ENCODE measurements at places on chromosomes 1 and 21.

- no peak for DNase-seq
Observed at GRCh38 chr1:238953448-238954010, 432.8 kb upstream of the CHRM3 start.

DNA sequence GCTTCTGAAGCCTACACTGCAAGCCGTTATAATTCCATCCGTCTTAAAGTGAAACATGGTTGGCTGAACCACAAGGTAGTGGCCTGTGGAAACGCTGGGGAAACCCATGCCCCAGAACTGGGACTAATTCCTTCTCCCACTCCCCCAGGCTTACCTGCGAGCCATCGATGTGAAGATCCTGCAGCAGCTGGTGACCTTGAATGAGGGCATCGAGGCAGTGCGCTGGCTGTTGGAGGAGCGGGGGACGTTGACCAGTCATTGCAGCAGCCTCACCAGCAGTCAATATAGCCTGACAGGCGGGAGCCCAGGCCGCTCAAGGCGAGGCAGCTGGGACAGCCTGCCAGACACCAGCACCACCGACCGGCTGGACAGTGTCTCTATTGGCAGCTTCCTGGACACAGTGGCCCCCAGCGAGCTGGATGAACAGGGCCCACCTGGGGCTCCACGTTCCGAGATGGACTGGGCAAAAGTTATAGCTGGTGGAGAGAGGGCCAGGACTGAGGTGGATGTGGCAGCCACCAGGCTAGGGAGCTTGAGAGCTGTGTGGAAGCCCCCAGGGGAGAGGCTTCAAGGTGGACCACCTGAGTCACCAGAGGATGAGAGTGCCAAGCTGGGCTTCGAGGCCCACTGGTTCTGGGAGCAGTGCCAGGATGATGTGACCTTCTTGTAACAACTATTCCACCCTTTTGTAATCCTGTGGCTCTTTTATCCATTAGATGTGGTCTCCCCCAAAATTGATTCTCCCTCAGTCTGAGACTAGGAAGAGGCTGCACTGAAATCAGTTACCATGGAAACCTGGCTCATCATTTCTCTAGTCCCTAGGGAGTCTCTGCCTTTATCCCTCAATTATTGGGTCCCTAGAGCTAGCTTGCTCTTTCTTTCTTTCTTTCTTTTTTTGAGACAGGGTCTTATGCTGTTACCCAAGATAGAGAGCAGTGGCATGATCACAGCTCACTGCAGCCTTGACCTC lies 16.7 kb downstream of the LURAP1 start:
- no peak for DNase-seq

DNA sequence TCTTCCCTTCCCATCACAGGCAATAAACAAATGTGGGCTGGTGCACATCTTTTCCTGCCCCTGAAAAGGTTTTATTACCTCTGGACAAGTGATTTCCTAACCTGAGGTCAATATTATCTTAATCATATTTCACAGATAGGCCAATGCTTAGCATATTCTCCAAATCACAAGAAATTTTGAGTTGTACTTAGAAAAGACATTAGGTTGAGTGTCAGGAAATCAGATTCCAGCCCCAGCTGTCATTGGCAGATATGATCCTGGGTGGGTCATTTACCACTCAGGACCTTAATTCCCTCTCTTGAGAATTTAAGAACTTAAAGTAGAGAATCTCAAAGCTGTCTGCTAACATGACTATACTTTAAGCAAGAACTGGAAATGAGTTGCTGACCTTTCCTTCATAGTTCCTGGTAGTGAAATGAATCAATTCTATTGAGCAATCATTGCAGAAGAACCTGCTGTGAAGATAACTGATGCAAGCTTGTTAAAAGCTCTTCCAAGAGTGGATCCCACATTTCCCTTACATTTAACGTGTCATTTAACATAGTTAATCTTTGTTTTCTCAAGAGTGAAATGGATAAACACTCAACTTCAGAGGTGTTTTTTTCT lies 46.4 kb upstream of the CR2 start:
- no peak for DNase-seq

DNA sequence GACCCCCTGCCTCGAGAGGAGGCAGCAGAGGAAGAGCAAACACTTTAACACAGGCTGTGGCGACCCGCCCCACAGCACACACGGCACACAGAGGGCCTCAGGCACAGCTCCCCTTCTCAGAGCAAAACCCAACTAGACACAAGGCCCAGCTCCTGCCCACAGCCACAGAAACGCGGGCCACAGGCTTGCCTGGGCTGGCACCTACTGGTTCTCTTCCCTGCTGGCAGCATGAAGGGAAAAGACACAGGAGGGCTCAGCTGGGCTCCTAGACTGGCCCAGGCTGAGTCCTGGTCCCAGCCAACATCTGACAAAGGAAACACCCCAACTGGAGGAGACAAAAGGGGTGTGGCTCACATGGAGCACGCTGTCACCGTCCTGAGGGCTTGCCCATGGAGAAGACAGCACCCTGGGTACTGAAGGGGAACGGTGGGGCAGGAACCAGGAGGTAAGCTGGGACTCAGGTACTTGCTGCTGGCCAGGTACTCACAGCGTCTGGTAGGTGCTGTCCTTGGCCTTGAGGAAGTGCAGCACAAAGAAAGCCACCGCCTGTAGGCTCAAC lies 3.5 kb downstream of the CD164L2 start:
- DNase-seq, result no peak

GRCh38 chr1:47031059-47031458 lies 7.6 kb downstream of the CYP4X1 start:
- DNase-seq, result peak; percentile 74

DNA sequence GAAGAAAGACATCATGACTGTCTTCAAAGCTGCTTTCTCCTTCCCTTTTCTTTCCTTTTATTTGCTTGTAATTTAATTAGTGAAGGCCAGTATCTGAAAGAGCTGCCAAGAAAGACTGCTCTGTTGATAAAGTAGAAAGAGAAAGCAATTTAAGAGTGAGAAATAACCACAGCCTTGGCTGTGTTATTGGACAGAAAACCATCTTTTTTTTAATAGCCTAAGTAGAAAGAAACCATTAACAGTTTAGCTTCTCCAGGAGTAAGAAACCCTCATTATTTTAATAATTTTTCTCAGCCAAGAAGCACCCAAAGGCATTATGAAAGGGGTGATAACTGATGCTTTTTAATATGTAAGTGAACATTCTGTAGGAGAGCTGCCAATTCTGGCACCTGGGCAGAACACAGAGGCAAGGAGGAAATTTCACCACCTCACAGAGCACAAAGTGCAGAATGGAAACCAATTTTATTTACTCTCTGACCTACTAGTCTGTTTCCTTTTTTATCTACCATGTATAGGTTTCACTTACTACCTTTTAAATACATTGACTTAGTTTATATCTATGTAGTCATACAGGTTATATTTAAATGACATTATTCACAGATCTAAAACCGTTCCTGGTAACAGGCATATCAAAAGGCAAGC lies 703.2 kb downstream of the MRPL39 start:
- peak; percentile 24 for DNase-seq

DNA sequence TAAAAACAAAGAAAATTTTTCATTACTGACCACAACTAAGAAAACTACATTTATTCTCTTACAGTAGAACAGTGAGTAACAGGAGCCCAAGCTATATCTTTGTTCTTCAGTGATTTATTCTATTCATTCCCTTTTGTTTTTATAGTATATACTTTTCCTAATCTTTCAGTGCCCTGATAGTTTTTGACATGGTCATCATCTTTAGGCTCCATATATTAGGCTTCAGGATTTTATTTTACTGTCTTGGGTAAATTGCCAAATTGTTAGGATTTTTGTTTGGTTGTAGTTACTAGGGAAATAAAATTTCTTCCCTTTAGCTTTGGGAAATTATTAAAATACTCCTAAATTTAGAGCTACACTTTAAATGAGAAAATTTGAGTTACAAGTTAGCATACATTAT lies 10.3 kb downstream of the FBXO28 start:
- DNase-seq, result no peak

DNA sequence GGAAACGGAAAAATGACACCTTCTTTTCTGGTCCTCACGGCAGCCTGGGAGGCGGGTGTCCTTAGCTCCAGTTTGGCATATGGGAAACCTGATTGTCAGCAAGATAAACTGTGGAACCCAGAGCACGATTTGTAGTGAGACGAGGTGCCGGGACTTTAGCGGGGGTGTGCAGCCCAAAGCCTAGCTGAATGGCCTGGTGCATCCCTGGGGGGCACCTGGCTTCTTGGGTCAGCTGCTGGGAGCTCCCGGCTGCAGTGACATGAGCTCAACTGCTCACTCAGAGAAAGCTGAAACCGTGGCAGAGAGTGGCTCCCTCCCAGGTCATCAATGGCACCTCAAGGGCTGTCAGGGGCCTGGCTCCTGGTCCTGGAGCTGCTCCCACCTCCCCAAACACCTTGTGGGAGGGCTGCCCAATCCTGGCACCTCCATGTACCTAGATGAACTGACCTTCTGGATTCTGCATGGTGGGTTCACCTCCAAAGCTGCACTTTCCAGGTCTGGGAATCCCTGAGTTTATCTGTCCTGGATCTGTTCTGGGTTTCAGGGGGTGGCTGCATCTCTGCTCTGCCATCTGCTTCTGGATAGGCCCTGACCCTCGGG lies 260.5 kb downstream of the MATN1 start:
- no peak for DNase-seq
